Right ventricle myocardium inferior (tissue), 1 donor: ENCODE measurements at places on chromosomes 1 and 21. TPM values are rescaled to one million over a fixed set of nuclear protein-coding genes. Genes with fewer than 3 reads are reported as not detected.

MNDA gene
- total RNA-seq: 4.9 TPM

CLDN17 gene
- not detected for total RNA-seq

PGLYRP3 gene
- total RNA-seq: not detected

KRTAP19-3 gene
- total RNA-seq: not detected

MFAP2 gene
- 4.8 TPM for total RNA-seq

KPRP gene
- total RNA-seq: not detected

CELA2B gene
- not detected for total RNA-seq

SPRR2E gene
- not detected for total RNA-seq

IFI44 gene
- total RNA-seq: 10.4 TPM

GRCh38 chr1:79790950-79791349, 784.4 kb upstream of the ADGRL4 start:
- DNase-seq: no peak

GRCh38 chr1:45385302-45385701, 45.1 kb upstream of the MUTYH start:
- no peak for DNase-seq

- DNase-seq: no peak
These were observed 14.0 kb downstream of the LBR start for GRCh38 chr1:225413708-225414375.

GRCh38 chr1:2212532-2213491, 15.3 kb upstream of the SKI start:
- DNase-seq: peak; percentile 93

DNA sequence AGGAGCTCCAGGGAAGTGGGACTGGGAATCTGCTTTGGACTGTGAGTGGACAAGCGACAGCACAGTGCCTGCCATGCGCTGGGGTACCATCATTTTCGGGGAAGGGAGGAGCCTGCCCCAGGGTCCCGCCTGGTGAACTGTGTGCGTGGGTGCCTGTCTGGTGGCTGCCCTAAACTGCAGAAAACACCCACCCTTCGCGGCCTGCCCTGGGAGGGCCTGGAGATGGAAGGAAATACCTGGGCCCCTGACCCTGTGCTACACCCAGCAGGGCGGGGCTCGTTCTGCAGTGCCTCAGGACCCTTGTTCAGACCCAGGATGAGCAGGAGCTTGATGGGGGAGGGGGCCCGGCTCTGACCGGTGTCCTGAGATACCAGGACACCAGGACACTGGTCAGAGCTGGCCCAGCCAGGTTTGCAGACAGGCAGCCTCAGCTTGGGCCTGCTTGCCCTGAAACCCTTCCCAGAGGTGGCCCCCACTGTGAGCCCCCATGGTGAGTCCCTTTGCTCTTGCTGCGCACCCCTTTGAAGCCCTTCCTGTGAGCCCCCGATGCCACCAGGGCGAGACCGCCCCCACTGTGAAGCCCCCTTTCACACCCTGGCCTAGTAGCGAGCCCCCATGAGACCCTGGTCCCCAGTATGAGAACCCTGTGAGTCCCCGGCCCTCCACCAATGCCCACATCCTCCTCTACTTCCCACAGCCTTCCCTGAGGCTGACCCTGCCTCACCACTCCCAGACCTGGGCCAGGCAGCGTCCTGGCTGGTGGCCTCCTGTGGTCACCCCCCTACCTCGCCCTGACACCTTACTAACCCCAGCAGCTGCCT, 2.6 kb downstream of the GJC2 start:
- no peak for DNase-seq

- DNase-seq: no peak
These were observed 85.7 kb upstream of the KRTAP19-8 start for GRCh38 chr21:31124010-31124409.

DNA sequence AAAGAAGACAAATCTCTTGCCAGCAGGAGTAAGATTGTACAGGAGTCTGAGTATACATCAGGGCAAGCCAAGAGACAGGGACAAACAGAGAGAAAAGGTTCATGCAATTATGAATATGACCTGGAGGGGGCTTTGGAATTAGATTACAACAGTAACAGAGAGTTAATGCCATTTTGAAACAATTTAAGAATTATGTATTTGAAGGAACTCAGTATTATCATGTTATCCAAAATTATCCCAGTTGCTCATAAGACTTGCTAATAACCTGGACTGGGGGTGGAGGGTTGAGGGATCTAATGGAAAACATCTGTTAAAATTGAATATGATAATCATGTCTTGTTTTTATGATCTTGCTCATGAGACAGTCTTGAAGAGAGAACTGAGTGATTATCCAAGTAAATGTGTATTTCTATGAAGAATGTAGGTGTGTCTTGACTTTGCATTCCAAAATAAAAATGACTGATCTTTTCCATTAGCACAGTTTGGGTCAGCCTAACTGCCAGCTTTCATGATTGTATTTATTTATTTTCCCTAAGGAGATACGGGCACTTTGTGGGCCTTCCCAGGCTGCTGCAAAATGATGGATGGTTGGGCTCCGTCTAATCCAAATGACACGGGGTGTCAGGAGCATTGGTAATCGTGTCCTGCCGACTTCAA, 117.7 kb downstream of the ERG start:
- no peak for DNase-seq

- no peak for DNase-seq
These were observed 15.6 kb downstream of the IGFN1 start for GRCh38 chr1:201206176-201206575.

GRCh38 chr1:60922304-60922703, 160.1 kb upstream of the NFIA start:
- peak; percentile 84 for DNase-seq

- DNase-seq: no peak
These were observed 200.0 kb downstream of the SLC45A1 start for GRCh38 chr1:8517661-8518489.

GRCh38 chr1:22291057-22291456, 148.2 kb upstream of the WNT4 start:
- DNase-seq: no peak

DNA sequence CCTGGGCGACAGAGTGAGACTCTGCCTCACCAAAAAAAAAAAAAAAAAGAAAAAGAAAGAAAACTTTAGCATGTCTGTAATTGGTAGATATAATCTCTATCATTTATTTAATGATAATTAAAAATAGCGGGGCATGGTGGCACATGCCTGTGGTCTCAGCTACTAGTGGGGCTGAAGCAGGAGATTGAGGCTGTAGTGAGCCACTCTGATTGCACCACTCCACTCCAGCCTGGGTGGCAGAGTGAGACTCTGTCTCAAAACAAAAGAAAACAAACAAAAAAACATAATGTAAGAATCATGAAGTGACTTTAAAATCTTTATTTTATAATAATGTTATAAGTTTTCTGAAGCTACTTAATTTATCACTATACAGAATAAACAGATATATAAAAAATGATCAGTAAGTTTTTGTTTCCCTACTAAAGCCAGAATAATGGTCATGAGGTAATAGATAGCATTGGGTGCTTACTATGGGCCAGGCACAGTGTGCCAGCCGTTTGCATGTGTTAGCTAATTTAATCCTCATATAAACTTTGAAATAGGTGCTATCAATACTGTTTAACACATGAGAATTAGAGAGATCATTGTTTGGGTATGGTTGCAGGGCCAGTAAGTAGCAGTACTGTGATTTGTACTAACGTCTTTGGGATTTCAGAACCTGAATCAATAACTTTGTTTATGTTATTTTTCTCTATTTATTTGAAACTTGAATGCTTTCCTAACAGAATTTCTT, 23.8 kb downstream of the CLIC4 start:
- DNase-seq: no peak

DNA sequence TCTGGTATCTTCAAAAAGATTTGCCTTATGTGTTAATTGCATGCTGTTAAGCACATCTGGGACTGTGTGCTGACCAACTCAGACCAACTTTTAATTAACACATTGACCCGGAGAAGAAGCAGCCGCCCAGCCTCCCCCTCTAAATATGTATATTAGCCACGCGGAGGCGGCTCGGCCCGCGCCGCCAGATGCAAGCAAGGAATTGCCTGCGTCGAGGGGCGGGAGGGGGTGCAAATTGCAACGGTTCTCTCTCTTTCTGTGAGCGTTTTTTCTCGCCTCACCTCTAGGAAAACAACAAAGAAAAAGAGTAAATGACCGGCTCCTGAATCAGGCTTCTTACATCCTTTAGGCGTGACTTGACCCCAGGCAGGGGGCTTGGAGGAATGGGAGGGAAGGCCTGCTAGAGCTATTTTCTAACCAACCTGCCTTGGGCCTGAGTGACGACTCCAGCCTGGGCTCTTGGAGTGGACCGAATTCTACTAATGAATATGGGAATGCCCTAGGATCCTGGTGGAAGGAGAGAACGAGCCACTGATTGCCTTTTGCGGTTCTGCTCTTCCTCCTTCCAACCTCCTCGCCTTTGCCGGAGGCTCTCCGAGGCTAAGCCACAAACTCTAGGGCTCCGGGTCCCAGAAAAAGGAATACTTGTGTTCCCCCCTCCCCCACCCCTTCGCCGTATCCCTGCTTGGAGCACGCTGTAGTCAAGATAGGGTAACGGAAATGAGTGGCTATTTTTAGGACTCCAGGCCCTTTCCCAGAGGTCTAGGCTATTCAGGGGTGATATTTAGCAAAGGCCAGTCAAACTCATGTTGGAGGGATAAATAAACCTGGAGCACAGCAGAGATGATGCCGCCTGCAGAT, 417.0 kb upstream of the ESRRG start:
- peak; percentile 45 for DNase-seq

- DNase-seq: no peak
These were observed 383.0 kb upstream of the PTBP2 start for GRCh38 chr1:96338622-96339021.

GRCh38 chr21:27953340-27954045, 986.6 kb upstream of the ADAMTS5 start:
- no peak for DNase-seq

GRCh38 chr1:107687849-107688753, 276.9 kb downstream of the VAV3 start:
- DNase-seq: no peak

GRCh38 chr1:167442854-167443565, 75.3 kb downstream of the CD247 start:
- peak; percentile 17 for DNase-seq

DNA sequence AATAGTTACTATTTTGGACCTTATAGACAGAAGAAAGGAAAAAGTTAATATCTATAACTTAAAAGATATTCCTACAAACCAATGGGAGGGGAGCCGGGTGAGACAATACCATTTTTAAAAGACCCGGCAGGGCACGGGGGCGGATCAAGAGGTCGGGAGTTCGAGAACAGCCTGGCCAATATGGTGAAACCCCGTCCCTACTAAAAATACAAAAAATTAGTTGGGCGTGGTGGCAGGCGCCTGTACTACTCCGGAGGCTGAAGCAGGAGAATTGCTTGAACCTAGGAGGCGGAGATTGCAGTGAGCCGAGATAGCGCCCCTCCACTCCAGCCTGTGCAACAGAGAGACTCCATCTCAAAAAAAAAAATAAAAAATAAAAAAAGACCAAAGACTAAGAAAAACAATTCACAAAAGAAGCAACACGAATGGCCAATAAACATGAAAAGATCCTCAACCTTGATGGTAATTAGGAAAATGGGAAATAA, 1.2 kb upstream of the PSMB2 start:
- DNase-seq: no peak

DNA sequence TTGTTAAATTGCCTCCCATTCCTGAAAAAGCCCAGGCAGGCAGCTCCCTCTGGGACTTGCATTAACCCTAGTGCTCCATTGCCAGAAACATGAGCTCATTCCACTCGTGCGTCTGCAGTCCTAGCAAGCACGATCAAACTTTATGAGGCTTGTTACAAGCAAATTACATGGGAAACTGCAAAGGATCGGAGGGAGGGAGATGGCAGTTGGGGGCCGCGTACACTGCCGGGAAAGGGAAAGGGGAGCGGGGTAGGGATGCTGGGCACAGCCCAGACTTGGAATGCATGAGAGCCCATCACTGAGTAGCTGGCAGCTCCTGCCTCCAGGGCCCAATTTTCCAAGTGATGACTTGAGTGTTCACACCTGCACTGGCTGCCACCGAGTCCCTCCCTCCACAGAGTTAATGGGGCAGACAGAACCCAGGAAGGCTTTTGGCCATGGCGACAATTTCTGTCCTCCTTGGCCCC, 169.9 kb downstream of the BRINP2 start:
- DNase-seq: no peak

- no peak for DNase-seq
These were observed 4.8 kb upstream of the WNT9A start for GRCh38 chr1:227952374-227953021.

DNA sequence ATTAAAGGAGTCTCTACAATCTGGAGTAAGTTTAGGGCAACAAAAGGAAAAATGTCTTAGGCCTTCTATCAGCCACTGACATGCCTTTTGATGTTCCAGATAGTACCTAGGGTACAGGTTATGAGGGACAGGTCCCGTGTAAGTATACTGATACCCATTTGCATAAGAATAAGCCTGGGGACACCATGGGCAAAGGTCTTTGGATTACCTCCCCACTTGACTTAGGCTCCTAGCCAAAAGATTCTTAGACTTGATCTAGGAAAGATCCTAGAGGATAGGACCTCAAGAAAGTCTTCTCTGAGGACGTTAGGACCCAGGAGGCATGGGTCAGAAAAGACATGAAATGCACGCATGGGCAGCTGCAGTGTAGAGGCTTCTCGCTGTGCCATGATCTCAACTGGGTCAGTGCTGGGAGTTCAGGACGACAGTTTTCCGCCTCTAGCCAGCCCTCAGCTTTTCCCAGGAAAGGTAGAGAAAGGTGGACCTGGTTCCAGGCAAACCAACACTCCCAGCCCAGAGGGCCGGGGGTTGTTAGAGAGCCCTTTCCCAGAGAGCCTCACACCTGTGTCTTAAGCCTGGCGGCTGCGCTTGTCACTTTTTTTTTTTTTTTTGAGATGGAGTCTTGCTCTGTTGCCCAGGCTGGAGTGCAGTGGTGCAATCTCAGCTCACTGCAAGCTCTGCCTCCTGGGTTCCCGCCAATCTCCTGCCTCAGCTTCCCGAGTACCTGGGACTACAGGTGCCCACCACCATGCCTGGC, 26.6 kb downstream of the MSTO1 start:
- no peak for DNase-seq

DNA sequence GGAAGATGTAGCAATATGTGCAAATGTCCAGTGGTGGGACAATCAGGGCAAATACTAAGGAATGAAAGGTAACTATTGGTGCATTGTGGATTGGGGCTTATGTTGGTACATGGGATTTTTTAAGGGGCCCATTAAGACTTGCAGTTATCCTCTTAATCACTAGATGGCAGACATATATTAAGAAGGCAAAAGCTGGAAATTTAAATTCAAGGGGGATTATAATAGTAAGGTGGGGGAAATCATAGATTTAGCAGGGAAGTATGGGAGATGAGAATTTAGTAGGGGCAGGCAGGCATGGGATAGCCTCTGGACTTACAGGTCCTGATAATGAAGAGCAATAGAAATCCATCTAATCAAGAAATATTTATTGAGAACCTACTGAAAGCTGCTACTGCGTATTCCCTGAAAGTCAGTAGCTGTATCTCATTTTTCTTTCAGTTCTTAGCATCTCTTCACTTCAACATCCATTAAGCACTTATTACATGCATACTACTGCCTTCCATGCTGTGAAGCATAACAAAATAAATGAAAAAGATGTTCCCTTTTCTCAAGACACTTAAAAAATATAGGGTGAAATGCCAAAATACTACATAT, 251.8 kb downstream of the CRB1 start:
- DNase-seq: no peak

GRCh38 chr1:227185291-227185690, 133.0 kb downstream of the CDC42BPA start:
- no peak for DNase-seq
